ENCODE measurements at places on chromosomes 4 and X. TPM values are rescaled to one million over a fixed set of nuclear protein-coding genes. Genes with fewer than 3 reads are reported as not detected.

DNA sequence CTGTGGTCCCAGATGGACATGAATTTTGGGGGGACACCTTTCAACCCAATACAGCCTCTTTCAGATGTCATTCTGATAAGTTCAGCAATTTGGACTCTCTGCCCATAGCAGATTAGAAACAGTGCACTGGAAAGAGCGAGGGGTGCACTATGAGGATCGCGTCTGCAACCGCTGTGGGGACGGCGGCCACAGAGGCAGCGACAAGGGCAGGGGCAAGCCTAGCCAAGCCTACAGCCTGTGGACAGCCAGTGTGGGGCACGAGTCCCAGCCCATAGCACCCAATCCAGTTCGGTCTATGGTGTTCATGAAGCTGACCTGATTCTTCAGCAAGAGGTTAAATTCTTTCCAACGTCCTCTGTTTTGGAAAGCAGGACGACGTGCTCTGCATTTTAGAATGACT lies 9.7 kb upstream of the NSG1 start:
- H3K27me3 ChIP-seq: peaks cover 33% of the 10 kb centered on the region
- H3K36me3 ChIP-seq: no peaks in the 10 kb centered on the region
- no peaks in the 10 kb centered on the region for H3K4me1 ChIP-seq
- H3K4me3 ChIP-seq: no peak overlapping the region

DNA sequence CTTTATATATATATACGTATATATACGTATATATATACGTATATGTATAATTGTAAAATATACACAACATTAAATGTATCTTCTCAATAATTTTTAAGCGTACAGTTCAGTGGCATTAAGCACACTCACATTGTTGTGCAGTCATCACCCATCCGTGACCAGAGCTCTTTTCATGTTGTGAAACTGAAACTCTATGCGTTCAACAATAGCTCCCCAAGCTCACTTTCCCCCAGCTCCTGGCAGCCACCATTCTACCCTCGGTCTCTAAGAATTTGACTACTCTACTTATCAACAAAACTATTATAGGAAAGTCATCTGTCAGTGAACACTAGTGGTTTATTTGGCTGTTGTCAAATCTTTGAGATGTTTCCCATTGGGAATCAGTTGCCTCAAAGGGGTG lies 621.8 kb upstream of the GALNT7 start:
- DNase-seq: no peak
- H3K4me3 ChIP-seq: no peak overlapping the region
- no peaks in the 10 kb centered on the region for H3K27me3 ChIP-seq
- H3K4me1 ChIP-seq: no peaks in the 10 kb centered on the region

DNA sequence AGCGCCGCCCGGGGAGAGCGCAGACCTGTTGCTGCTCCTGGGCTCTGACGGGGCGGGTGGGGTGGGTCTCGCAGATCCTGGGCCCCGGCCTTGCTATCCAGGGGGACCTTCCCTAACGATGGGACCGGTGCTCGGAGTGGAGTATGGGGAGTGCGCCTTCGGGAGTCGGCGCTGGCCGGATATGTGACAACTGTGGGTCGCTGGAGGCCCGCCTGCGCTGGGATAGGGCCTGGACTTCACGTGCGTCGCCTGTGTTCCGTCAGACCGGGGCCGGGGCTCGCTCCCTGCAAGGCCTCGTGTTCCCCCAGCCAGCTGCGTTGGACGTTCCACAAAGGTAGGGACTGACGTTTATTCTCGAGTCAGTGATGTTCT lies 1.3 kb downstream of the TBL1X start:
- no peaks in the 10 kb centered on the region for H3K36me3 ChIP-seq
- H3K27ac ChIP-seq: peak overlapping the region; percentile 76
- H3K4me1 ChIP-seq: no peaks in the 10 kb centered on the region
- peaks cover 19% of the 10 kb centered on the region for H3K27me3 ChIP-seq
- DNase-seq: peak; percentile 51

- no peaks in the 10 kb centered on the region for H3K4me1 ChIP-seq
- no peak for DNase-seq
- H3K36me3 ChIP-seq: no peaks in the 10 kb centered on the region
These were observed 83.7 kb upstream of the GC start for GRCh38 chr4:71867598-71867997.

DNA sequence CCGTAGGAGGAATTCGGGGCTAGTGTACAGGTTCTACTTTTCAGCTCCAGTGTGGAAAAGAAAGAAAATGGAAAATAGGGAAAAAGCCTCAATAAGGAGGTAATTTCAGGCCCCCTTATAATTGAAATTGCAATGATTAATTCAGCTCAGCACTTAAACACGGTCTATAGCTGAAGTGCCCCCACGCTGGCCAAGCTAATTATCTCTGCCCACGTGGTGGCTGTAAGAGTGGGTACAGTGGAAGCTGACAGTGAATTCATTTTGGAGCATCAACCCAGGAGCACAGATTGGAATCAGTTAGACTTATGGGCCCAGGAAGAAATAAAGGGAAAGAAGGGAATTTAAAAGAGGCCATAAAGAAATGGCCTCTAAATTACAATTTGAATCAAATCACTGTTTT lies 631.1 kb upstream of the CPEB2 start:
- no peak overlapping the region for H3K27ac ChIP-seq
- DNase-seq: no peak
- no peaks in the 10 kb centered on the region for H3K27me3 ChIP-seq
- no peak overlapping the region for H3K4me3 ChIP-seq
- H3K36me3 ChIP-seq: no peaks in the 10 kb centered on the region

DNA sequence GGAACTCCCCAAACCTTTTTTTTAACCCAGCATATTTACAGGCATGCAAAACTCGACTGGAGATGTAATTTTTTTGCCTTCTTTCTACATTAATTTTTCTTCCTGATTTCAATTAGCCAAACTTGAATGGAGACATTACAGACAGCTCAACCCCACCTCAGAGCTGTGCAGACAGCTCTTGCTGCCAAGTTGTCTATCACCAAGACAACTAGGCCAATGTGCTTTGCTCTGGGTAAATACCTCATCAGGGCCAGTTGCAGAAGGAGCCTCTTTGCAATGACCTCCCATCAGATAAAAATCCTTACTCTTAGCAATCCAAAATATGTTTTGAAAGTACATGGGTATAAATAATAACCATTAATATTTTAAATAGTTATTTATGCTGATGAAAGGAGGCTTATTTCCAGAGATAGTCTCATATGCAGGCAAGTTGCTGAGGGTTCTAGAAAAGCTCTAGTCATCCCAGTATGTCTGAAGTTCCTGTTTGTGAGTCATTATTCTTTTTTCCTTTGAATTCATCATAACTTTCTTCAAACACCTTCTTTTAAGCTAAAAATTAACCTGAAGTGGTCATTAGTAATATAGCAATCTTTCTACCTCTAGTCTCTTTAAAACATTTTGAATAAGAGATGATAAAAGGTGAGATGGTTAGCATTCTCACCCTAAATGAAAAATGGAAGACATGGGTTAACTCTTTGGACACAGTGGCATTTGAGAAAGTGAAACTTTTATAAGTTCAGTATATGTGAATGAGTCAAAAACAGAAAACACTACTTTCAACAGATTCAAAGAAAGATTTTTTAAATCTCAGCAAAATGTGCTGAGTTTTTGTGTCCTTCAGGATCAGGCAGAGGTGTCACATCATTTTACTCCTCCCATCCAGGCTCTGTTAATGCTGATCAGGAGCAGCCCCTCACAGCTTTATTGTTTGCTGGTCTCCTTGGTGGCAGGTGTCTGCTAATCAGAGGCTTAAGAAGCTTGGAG lies 475.5 kb upstream of the FGF16 start:
- no peaks in the 10 kb centered on the region for H3K4me1 ChIP-seq
- DNase-seq: no peak
- H3K36me3 ChIP-seq: no peaks in the 10 kb centered on the region
- H3K27ac ChIP-seq: no peak overlapping the region
- H3K4me3 ChIP-seq: no peak overlapping the region
- no peaks in the 10 kb centered on the region for H3K27me3 ChIP-seq

DNA sequence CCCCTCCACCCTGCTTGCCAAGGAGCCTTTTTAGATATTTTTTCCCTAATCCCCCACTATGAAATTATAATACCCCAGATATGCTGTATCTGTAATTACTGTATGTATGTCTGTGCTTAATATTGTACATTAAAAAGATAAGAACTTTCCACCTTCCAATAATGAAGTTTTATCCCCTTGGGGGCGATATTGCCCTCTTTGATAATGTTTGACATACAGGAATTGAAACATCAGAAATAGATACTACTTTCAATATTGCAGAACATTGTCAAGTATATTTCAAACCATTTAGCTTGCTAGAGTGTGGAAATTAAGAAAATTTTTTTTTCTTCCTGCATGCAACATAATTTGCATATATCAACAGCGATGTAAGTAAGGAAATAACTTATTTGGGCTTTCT lies 58.9 kb downstream of the NAF1 start:
- H3K4me1 ChIP-seq: no peaks in the 10 kb centered on the region
- no peak for DNase-seq
- no peak overlapping the region for H3K4me3 ChIP-seq
- H3K27me3 ChIP-seq: no peaks in the 10 kb centered on the region
- no peaks in the 10 kb centered on the region for H3K36me3 ChIP-seq
- H3K27ac ChIP-seq: no peak overlapping the region

- H3K4me3 ChIP-seq: no peak overlapping the region
- no peak for DNase-seq
- peaks cover 55% of the 10 kb centered on the region for H3K27me3 ChIP-seq
- peaks cover 32% of the 10 kb centered on the region for H3K4me1 ChIP-seq
- H3K27ac ChIP-seq: no peak overlapping the region
- no peaks in the 10 kb centered on the region for H3K36me3 ChIP-seq
These were observed 1.6 kb upstream of the HTR2C start for GRCh38 chrX:114582264-114582632.

- no peak overlapping the region for H3K27ac ChIP-seq
- no peak overlapping the region for H3K4me3 ChIP-seq
- no peaks in the 10 kb centered on the region for H3K36me3 ChIP-seq
- H3K4me1 ChIP-seq: no peaks in the 10 kb centered on the region
- H3K27me3 ChIP-seq: peaks cover 4% of the 10 kb centered on the region
These were observed 18.0 kb downstream of the ETDC start for GRCh38 chrX:135327299-135327698.

DNA sequence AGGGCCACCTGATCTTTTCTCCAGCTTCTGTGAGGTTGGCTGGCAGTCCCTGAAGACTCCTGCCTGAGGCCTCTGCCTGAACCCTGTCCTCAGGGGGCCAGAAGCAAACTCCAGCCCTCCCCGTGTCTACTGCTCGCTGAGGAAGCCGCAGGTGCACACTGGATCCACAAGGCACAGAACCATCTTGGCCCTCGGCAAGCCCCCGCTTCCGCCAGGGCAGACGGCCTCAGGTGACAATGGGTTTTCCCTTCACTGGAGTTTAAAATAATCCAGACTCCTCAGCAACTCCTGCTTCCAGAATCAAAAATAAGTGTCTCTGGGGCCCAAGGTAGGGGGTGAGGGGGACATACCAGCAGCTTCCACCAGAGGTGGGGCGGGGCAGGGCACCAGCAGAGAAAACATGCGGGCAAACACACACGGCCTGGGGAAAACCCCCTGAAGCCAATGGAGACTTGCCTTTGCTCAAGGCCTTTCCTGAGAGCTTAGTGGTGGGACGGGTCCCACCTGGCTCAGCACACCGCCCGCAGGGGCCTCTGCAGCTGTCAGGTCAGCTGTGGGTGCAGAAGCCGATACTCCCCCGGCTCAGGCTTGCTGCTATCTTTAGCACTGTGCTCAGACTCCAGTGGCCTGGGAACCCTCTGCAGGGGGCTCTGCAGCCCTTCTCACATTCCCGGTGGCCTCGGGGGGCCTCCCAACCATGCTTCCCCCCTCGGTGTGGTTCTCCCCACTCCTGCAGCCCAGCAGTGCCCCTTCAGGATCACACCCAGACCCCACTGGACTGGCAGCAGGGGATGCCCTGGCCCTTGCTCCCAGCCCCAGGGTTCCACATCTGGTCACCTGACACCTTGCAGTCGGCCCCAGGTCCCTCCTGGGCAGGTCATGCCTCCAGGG lies 1.9 kb downstream of the MYL5 start:
- H3K27ac ChIP-seq: no peak overlapping the region
- no peak overlapping the region for H3K4me3 ChIP-seq
- H3K4me1 ChIP-seq: peaks cover 60% of the 10 kb centered on the region
- no peaks in the 10 kb centered on the region for H3K27me3 ChIP-seq

The VCX3A gene
- total RNA-seq: not detected

All from stomach (tissue), 19 donors.